Pancreas (tissue), 10 donors: ENCODE measurements at places on chromosomes 1 and 21. TPM values are rescaled to one million over a fixed set of nuclear protein-coding genes. Genes with fewer than 3 reads are reported as not detected.

- no peak overlapping the region for H3K4me3 ChIP-seq
- DNase-seq = no peak
- no peaks in the 10 kb centered on the region for H3K4me1 ChIP-seq
- H3K27me3 ChIP-seq = no peaks in the 10 kb centered on the region
These were observed 446.1 kb upstream of the PROX1 start for GRCh38 chr1:213541641-213542040.

DNA sequence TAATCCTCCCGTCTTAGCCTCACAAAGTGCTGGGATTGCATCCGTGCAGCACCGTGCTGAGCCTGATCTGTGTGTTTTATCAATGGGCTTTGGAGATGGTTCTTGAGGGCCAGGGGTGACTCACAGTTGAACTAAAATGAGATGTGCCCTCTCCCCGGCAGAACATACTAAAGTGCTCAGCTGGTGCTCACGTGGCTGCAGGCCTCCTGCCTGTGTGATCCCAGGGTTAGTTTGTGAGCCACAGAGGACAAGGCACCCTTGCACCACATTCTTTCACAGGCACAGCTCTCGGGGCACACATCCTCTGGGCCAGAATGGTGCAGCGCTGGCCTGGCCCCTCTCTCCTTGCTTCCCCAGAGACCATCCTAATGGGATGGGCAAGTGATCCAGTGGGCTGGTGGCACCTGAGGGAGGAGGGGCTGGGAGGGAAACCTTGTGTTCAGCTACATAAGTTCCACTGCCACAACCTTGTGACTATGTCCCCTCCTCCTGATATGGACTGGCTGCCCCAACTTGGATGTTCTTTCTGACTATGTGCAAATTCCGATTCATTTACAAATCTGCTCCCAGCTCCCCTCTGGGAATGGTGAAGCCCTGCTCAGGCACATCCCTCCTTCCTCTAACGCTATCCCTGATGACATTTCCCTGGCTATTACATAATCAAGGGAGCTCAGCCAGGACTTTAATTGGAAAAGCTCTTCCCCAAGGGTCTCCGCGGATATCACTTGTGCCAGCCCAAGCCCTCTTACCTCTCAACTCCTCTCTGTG lies 197.0 kb upstream of the EDN2 start:
- no peak overlapping the region for H3K27ac ChIP-seq
- no peaks in the 10 kb centered on the region for H3K4me1 ChIP-seq
- H3K36me3 ChIP-seq = no peaks in the 10 kb centered on the region
- H3K27me3 ChIP-seq = no peaks in the 10 kb centered on the region
- DNase-seq = no peak

DNA sequence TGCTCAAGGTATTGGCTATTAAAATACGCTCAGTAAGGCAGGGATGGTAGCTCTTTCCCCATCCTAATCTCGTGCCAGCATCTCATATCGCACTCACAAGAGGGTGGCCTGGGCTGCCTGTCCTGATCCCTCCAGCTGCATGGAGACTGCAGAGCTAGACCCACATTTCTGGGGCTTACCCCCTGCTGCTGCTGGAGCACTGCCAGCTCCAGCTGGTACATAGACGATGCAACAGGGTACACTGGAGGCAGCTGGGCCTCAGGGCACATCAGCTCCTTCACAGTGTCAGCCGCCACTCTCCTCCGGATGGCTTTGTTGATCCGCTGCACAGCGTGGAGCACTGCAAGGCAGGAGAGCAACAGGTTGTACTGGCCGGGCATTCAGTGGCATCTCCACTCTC lies 16.0 kb downstream of the IQGAP3 start:
- no peaks in the 10 kb centered on the region for H3K4me1 ChIP-seq
- no peak overlapping the region for H3K27ac ChIP-seq
- no peaks in the 10 kb centered on the region for H3K36me3 ChIP-seq
- no peak for DNase-seq

Gene TPTE
- 0.12 TPM for polyA plus RNA-seq

DNA sequence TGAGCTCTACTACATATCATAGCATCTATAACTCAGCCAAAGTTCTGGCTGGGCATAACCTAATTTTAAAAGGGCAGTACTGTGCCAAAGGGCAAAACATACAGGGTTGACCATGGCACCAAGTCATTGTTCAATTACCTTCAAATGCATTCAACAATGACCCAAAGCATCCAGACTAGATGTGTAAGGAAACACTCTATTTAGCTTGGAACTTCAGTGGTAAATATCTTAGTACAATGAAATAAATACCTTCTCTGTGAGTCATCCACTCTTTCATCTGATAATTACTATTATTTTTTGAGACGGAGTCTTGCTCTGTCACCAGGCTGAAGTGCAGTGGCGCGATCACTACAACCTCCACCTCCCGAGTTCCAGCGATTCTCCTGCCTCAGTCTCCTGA lies 70.0 kb downstream of the NVL start:
- no peak overlapping the region for H3K4me3 ChIP-seq
- H3K36me3 ChIP-seq = no peaks in the 10 kb centered on the region
- DNase-seq = no peak
- no peaks in the 10 kb centered on the region for H3K4me1 ChIP-seq

DNA sequence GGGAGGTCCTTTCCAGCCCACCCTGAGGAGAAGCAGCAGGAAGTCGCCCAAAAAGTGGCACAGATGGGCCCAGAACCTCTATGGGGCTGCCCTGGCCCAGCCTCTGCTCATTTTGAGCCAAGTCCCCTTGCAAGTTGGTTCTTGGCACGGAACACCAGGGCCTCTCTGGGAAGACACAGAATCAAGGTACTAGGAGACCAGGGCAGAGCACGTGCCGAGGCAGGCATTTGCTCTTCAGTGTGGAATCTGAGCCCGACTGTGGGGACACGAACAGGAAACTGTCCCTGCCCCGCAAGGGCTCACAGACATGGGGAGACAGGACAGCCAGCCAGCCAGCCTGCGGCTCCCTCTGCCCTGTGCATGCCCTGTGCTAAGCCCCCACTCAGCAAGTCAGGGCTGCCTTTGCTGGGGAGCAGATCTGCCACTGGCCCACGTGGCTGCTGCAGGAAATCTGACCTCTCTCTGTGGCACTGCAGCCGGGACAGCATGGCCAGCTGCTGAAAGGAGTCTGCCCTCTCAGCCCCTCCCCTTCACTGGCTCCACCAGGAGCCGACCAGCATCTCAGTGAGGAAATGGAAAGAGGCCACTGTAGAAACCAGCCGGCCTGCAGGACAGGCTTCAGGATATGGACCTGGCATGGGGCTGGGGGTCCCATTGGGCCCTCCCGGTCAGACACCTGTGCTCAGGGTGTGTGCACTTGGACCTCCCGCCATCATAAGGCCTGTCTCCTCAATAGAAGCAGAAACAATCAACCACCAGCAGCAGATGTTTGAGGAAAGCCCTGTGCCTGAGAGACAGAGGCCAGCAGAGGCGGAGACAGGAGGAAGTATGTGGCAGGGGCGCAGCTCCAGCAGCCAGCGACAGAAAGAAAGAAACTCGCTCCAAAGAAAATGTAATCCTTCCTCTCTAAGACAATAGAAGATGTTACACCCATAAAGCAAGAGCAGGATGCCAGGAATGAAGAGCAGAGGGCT lies 3.7 kb downstream of the ARHGEF16 start:
- peaks cover 13% of the 10 kb centered on the region for H3K4me1 ChIP-seq
- no peak overlapping the region for H3K4me3 ChIP-seq
- H3K36me3 ChIP-seq = no peaks in the 10 kb centered on the region
- H3K27ac ChIP-seq = no peak overlapping the region
- peak; percentile 30 for DNase-seq

Gene ADAMTSL4
- polyA plus RNA-seq = 8.0 TPM

Gene SIK1
- polyA plus RNA-seq = 48.6 TPM

Gene MYCL
- polyA plus RNA-seq = 1.4 TPM

Gene FAM110D
- polyA plus RNA-seq = 3.5 TPM
